Activated CD4-positive, alpha-beta memory T cell treated with anti-CD3 and anti-CD28 coated beads for 36 hours (primary cell): ENCODE measurements at places on chromosomes 1 and 21.
A peak's percentile ranks its signal among the peaks of the same experiment; 100 is the strongest.

DNA sequence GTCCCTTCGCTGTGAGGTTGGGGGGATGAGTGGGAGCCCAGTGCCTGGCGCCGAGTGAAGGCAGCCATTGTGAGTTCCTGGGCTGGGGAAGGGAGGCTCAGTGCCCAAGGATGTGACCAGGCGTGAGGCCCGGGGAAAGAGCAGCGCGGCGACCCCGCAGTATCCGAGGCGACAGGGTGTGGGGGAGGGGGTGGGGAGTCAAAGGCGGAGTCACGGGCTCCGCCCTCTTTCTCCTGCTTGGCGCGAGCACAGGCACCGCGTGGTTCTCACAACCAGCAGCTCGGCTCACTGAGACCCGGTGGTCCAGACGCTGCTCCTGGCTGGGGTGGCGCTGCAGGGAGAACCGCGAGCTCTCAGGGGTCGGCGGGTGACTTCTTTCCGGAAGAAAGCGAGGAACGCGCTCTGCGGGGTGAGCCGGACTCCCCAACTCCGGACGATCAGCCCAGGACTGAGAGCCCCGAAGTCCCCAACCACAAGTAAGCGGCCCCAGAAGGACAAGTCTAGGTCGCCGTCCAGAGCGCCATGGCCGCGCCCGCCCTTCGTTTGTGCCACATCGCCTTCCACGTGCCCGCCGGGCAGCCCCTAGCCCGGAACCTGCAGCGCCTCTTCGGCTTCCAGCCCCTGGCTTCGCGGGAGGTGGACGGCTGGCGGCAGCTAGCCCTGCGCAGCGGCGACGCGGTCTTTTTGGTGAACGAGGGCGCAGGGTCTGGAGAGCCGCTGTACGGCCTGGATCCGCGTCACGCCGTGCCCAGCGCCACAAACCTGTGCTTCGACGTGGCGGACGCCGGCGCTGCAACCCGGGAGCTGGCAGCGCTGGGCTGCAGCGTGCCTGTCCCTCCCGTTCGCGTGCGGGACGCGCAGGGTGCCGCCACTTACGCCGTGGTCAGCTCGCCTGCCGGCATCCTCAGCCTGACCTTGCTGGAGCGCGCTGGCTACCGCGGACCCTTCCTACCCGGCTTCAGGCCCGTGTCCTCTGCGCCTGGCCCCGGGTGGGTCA, at the start of gene HPDL:
Gene HPDL, plus strand, starts transcription at position 269 of the 997 bp plus-strand sequence. Its CDS starts 254 bp downstream, at position 523.
- peak; percentile 77 for DNase-seq

DNA sequence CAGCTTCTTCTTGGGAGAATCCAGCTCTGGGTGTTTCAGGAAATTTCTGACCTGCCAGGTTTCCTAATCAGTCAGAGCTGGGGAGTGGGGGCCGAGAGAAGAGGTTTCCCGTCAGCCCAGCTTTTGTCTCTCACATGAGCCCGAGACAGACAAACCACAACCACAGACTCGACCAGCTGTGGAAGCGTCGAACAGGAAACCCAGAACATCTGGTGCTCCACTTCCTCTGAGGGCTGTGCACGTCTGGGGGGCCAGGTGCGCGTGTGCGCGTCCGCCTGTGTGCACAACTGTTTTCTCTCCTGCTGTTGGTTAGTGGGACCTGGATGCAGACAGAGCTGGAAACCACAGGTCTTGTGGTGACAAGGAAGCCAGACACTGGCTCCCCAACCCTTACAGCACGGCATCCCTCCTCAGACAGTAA, 113.0 kb upstream of the SLC25A33 start:
- DNase-seq: peak; percentile 90

- DNase-seq: no peak
Observed at GRCh38 chr1:65341381-65341780, 32.0 kb downstream of the DNAJC6 start.

DNA sequence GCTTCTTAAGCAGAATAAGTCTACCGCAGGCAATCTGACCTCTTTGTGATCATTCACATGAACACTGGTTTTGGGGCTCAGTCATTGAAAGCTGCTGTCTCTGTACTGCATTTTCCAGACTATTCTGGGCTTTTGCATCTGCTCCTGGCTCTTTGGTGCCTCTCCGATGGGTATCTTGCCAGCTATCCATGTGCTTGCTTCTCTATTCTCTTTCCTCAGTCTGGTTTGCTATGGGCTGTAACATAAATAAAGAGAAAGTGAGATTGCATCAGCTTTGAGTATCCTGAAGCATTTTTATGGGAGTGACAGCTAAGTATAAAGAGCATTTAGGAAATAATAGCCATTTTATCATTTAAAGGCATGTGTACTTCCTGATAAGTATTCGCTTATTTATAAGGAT, 70.7 kb downstream of the C1orf21 start:
- DNase-seq: no peak

- peak; percentile 51 for DNase-seq
Observed at GRCh38 chr1:21307663-21308305, 17.5 kb upstream of the ECE1 start.

DNA sequence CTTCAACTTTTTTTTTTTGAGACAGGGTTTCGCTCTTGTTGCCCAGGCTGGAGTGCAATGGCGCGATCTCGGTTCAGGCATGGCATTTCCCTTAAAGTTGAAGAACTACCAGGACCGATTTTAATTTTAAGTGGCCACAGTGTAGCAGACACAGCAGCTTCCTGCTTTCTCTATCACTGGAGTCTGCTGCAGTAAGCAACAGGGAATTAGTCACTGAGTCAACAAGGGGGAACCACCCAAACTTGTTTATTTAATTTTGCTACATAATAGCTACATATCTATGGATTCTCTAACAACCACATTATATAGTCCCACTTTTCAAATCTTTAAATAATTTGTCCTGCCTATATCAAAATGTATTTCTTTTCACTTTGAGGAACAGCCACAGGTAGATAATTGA, 12.5 kb upstream of the TNNI3K start:
- no peak for DNase-seq

GRCh38 chr1:162564762-162565218, 3.3 kb downstream of the UAP1 start:
- no peak for DNase-seq

DNA sequence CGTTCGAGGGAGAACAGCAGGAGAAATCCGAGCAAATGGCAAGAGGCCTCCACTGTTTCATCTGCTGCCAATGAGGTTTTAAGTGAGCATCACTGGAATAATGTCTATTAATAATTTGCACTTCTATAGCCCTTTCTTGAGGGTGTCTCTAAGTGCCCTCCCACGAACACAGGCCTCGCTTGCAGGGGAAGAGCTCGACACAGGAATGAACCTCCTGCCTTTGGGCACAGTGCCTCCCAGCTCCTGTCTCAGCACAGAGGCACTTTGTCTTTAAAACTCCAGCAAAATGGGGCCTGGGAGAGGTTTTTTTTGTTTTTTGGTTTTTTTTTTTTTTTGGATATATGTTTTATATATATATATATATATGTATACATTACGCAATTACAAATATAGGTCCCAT, 56.6 kb downstream of the OLIG1 start:
- DNase-seq: no peak

- DNase-seq: no peak
Observed at GRCh38 chr1:22141554-22142314, 1.2 kb downstream of the WNT4 start.

DNA sequence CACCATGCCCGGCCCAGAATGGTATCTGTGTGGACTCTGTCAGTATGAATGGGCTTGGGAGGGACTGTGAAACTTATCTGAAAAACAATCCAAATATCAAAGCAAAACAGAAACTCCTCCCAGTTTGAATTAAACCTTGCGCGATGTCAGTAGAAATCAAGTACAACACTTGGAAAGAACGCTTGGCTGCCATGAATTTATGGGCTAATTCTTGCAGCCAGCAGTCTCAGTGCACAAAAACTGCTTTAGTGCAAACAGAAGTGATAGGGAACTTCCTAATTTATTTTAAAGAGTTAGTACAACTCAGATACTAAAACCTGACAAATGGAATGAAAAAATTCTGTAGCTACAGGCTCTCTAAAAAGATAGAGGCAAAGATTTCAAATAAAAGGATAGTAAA, 8.5 kb downstream of the CLCA1 start:
- no peak for DNase-seq

DNA sequence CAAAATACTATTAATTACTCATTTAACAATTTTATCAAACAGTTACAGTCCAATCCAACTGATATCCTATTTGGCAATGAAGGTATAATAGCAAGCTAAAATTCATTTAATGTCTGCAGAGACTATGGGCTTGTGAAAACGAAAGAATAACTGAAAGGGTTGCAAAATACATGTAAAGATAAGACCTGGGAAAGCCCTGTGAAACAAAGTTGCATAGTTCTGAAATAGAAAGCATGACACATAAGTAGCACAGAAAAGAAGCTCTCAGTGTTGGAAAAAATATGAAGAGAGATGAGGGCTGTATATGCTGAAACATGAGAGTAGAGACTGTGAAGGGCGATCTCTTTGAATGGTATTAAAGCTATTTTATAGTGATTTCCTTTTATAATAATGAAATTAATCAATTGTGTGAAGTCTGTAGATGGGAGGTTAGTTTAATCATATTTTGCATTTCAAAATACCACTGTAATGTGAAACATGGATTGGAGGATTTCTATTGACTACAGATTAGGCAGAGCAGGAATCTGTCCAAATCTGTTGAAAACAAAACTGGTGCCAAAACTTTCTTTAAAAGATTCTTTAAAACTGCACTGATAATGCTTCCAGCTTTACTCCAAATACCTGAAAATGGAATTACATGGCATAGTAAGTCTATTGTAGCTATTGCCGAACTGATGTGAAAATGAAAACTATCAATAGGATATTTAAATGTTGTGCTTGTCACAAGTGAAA, 1518.9 kb upstream of the B3GALT2 start:
- DNase-seq: no peak

- no peak for DNase-seq
Observed at GRCh38 chr1:222243902-222244301, 304.0 kb downstream of the HHIPL2 start.

DNA sequence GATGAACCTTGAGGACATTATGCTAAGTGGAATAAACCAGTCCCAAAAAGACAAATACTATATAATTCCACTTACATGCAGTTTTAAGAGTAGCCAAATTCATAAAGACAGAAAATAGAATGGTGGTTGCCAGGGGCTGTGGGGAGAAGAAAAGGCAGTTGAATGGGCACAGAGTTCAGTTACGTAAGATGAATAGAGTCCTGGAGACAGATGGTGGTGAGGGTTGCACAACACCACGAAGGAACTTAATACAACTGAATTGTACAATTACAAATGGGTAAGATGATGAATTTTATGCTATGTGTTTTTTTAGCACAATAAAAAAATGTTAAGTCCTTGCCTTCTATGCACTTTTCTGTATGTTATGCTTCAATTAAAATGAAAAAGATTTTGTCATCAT, 66.6 kb downstream of the CD34 start:
- DNase-seq: no peak

DNA sequence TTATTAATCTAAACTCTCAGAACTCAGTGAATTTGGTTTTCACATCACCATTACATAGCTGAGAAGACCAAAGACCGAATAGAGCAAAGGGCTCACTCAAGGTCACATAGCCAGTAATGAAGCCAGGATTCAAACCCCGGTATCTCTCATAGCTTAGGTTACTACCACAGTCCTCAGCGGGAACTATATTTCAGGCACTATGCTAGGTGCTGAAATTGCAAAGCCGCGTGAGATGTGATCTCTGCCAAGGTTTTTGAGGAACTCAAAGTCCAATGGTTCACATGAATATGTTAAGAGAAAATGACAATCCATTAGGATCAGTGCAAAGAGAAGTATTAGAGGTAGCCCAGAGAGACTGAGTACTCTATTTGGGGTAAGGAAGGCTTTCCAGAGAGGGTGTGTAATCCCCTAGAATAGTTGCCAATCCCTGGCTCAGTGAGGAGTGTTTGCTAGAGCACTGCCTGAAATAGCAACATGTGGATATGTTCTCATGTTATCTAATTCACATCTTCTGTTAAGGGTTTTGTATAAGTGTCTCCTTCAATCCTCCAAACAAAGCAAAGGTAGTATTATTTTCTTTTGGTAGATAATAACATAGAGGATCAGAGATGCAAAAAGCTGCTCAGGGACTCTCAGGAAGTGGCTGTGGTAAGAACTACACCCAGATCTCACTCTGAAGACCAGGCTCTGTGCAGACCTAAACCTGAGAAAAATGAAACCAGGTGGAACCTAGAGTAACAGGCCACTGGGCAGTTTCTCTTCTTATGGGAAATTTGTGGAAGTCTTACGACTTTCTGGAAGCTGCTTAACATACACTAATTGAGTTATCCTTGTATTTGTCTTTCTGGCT, 93.1 kb upstream of the C8B start:
- DNase-seq: no peak

DNA sequence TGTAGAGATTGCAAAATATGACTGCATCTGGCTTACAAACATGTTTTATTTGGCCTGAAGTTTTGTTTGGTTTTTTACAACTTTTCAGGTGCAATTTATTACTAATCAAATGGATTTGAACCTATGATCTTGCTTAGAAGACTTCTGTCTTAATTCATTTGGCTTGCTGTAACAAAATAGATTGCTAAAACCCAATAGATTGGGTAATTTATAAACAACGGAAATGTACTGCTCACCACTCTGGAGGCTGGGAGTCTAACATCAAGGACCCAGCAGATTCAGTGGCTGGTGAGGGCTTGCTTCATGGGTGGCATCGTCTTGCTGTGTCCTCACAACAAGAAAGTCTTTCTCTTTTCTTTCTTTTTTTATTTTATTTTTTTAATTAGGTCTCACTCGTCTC, 72.9 kb downstream of the LBR start:
- DNase-seq: no peak

- no peak for DNase-seq
Observed at GRCh38 chr1:44270686-44271628, 57.7 kb downstream of the DMAP1 start.

DNA sequence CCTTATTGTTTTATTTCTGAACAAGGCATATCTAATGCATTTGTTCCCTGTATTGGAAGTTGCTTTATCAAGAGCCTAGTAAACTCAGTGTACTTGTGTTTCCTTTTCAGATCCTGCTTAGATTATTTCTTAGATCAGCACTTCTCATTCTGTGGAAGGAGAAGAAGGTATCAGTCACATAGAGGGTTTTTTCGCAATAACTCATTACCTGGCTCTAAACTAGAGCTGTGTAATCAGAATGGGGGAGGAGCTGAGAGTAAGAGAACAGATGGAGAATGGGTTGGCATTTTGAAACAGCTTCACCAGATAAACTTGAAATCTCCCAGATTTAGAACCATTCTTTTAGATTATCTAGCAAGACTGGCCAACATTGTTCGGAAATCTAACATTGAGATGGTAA, 11.0 kb downstream of the AHCYL1 start:
- no peak for DNase-seq

DNA sequence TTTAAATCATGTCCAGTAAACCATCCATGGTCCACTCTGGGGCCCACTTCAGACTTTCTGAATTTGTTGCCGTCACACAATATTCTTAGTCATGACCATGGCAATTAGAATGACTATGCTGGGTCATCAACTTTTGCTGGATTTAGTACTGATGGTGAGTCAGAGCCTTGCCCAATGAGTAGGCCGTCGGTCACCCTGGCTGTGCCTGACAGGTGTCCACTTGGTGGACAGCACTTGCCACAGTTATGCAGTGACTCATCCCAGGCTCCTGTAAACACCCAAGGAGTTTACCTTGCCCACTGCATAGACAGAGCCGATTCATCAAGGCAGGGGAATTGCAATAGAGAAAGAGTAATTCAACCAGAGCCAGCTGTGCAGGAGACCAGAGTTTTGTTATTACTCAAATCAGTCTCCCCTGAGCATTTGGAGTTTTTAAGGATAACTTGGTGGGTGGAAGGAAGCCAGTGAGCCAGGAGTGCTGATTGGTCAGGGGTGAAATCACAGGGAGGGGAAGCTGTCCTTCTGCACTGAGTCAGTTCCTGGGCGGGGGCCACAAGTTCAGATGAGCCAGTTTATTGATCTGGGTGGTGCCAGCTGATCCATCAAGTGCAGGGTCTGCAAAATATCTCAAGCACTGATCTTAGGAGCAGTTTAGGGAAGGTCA, 333.8 kb downstream of the PTPRU start:
- DNase-seq: no peak

- no peak for DNase-seq
Observed at GRCh38 chr1:167800251-167800650, 78.5 kb downstream of the MPZL1 start.
